NCI-H2081 (cell line): ENCODE measurements at places on chromosomes 6 and 20.

GRCh38 chr20:2914160-2914559 is 40.9 kb downstream of the PTPRA start:
- peak; percentile 15 for DNase-seq

DNA sequence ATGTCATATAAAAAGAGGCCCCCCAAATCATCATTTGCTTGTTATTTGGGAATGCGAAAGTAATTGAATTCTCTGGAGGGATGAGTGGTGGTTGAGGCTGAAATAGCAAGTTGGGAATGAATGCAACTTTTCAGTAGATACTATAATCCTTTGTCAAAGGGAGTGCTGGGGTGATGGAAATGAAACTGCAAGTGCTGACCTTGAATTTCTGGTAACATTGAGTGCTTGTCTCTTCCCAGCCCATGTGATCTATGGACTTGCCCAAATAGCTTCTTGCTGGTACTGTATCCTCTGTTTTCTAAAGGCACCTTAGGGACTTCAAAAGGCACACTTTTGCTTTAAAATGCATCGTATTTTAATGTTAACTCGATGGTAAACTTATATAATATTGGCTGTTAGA is 14.8 kb downstream of the PAQR8 start:
- DNase-seq, result no peak

GRCh38 chr6:166512567-166512966 is 73.9 kb downstream of the RAMACL start:
- DNase-seq, result no peak

DNA sequence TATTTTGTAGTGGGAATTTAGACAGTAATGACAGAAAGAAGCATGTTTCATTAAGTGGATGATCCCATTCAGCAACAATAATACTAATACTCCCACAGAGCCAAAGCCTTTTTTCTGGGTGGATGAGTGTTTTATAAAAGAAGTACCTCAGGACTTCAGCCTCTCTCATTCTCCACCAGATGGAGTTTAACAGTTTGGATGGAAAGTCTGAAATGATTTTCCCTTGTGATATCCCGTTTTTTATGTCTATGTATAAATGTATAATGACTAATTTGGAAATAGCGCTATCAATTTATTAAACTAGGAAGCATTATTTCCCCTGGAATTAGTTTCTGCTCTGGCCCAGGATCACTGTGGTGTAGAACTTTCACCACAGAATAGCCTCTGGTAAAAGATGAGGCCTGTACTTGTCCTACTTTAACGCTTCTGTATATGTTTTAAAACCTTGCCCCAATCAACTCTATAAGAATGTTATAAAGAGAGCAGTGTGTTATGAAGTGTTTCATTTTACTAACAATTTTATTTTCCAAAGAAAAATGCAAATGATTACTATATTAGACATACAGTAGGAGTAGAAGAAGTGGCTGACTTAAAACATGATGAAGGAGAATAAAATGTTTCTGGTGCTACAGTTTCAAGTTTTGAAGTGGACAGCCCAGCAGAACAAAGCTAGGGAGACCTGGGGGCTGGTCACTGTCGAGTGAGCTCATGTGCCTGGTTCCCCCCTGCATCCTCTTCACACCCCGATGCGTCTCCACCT is 135.6 kb downstream of the HIVEP1 start:
- no peak for DNase-seq

DNA sequence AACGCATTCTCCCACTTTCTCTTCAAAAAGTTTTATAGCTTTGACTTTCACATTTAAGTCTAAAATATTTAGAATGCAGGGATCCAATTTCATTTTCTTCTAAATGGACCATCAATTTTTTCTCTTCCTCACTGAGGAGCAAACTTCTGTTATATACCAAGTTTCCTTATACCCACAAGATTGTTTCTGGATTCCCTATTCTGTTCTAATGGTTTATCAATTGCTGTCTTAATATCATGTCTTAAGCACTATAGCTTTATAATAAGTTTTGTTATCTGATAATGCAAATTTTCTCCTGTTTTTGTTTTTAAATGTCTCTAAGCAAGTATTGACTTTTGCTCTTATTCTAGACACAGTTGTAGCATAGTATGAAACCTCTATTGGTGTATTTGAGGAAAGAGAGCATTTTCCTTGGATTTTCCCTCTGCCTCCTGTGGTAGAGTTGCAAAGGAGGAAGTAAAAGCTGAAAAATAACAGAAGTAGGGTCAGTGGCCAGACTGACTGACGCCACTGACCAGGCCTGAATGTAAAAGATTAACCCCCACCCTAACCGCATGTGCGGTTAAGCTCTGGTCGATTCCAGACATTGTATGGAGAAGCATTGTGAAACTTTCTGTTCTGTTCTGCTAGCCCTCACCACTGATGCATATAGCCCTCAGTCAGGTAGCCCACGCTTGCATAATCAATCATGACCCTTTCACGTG is 40.3 kb downstream of the GPX5 start:
- DNase-seq, result no peak

DNA sequence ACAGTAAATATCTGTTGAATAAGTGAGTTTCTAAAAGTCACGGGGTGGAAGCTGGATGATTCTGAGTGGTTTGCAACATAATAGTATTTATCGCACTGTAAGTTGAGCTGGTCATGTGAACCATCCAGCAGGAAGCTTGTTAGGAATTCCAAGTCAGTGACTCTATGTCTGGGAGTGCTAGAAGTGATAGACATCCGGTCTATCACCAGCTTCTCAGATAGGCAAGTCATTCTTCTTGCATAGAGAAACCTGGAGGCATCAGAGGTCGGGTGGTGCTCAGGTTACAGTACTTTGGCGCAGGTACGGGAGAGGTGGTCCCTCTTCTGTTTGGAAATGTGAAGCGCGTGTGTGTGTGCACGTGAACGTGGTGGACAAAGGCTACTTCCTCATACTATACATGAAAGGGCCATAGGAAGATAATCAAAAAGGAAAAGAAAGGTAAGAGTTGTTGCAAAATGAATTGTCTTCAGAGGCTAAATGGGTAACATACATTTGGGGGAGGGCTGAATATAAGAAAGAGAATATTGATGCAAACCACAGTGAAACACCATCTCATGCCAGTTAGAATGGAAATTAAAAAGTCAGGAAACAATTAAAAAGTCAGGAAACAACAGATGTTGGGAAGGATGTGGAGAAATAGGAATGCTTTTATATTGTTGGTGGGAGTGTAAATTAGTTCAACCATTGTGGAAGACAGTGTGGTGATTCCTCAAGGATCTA is 299.3 kb upstream of the ZFP64 start:
- DNase-seq, result no peak

DNA sequence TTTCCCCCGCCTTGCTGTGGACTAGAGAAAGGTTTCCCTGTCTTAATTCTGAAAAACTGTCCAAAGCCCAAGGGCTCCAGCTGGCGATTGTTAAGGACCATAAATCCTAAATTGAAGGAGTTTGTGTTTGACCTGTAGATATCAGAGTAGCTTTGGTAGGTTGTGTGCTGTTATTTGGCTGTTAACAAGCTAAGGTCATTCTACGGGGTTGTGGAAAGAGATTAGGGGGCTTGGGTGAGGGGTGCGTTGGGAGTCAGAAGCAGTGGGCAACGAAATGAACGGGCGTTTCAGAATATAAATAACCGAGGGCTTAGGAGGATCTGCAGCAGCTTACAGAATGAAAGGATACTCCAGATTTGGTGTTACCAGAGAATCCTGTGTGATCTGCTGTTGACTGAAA is 32.6 kb upstream of the BTN3A2 start:
- DNase-seq, result no peak

- DNase-seq, result no peak
Measured at GRCh38 chr20:51204794-51205193, 181.9 kb upstream of the KCNG1 start.

DNA sequence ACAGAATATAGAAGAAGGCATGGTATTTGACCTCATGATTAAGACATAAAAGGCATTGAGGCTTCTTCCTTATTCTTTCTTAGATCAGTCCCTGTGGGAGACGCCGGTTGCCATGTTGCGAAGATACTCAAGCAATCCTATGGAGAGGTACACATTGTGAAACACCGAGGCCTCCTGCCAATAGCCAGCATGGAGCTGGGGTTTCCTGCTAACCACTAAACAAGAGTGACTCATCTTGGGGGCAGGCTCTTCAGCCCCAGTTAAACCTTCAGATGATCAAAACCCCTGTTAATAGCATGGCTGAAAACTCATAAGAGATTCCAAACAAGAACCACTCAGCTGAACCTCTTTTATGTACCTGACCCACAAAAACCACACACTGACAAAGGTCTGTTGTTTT is 478.8 kb downstream of the CD83 start:
- DNase-seq, result no peak

DNA sequence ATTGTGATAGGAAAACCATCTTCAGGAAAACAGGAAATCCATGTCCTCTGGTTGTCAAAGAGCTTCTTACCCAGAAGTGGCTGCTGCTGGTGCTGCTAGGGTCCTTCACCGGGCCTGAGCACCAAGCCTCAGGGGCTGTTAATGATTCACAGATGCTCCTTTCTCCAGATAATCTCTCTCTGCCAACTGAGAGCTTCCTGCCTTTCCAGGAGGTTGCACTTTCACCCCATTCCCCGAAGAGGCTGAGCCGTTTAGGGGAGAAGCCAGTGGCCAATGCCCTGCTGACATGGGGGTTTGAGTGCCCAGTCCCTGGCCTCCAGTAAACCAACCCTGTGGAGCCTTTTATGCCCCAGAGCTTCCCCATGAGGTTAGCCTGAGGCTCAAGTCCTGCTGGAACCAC is 122.4 kb downstream of the CBLN4 start:
- DNase-seq, result no peak

DNA sequence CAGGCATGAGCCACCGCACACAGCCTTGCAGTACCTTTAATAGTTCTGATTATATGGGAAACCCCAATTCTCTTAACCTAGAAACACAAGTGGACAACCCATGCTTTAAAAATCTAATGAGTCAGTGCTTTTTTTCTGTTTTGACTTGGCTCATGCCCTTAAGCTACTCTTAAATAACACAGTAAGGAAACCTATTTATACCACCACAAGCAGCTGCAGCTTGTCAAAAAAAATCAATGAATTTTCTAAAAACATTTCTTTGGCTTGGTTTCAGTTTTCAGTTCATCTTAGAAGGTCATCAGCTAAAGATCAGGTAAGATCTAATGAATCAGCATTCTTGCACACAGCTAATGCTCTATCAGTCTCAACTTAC is 124.1 kb upstream of the DST start:
- no peak for DNase-seq

- no peak for DNase-seq
Measured at GRCh38 chr6:144583614-144583954, 298.4 kb downstream of the UTRN start.

- no peak for DNase-seq
Measured at GRCh38 chr6:37313723-37314486, 39.9 kb upstream of the RNF8 start.

DNA sequence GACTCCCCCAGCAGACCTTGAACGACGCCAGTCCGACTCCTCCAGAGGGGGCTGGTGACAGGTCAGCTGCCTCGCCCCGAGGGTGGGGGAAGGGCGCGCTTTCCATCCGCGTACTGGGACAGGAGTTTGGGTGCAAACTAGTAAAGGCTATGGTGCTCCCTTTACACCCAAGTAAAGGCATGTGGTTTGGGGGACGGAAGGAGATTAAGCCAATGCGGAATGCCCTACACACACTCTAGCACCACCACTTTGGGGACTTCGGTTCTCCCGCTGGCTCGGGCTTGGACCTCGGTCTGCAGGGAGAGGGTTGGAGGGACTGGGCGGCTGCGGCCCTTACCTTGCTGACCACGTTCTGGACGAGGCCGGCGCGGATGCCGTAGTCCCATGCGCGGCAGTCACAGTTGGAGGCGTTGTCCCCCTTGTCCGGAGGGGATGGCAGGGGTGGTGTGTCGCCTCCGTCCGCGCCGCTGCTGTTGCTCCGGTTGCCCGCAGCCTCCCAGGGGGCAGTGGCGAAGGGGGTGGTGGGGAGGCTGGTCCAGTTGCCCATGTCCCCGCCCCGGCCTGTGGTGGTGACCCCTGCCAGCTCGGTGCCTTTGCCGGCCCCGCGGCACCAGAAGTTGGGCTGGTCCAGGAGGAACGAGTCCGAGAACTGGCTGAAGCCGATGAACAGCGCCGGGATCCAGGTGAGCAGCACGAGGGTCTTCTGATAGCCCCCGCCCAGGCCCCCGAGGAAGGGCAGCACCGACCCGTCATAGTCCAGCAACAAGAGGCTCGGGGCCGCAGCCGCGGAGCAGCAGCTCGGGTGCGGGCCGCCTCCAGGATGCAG is 1.1 kb downstream of the SLC22A23 start:
- DNase-seq, result no peak

- no peak for DNase-seq
Measured at GRCh38 chr6:107655864-107656263, 165.9 kb downstream of the SOBP start.

DNA sequence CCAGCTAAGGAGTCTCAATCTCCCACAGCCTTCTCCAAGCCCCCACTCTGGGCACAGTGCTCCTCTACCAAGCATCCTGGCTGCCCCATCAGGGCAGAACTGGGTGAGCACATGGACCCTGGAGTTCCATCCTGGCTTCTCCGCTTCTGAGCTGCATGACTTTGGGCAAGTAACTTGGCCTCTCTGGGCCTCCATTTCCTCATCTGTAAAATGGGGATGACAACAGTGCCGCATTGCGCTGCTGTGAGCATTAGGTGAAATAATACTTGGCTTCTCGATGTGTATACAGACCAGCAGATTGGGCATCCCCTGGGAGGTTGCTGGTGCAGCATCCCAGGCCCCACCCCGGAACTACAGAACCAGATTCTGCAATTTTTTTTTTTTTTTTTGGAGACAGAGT is 8.3 kb upstream of the RIPOR3 start:
- no peak for DNase-seq

- no peak for DNase-seq
Measured at GRCh38 chr6:35017411-35018181, 123.5 kb downstream of the TCP11 start.
